ENCODE measurements at places on chromosomes 1 and 21.

- DNase-seq, result no peak
Measured at GRCh38 chr21:24205319-24205718, 1402.0 kb downstream of the MRPL39 start.

DNA sequence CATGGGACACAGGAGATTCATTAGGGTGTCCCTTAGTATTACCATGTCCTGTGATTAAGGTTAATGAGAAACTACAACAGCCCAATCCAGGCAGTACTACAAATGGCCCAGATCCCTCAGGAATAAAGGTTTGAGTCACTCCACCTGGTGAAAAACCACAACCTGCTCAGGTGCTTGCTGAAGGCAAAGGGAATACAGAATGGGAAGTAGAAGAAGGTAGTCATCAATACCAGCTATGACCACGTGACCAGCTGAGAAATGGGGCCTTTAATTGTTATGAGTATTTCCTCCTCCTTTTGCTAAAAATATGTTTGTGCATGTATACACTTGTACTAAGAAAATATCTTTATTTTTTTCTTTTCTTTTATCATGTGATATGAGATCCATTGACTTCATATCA, 91.1 kb upstream of the ADAMTS5 start:
- DNase-seq, result no peak

- DNase-seq, result no peak
Measured at GRCh38 chr21:35632711-35633110, 427.6 kb downstream of the SETD4 start.

DNA sequence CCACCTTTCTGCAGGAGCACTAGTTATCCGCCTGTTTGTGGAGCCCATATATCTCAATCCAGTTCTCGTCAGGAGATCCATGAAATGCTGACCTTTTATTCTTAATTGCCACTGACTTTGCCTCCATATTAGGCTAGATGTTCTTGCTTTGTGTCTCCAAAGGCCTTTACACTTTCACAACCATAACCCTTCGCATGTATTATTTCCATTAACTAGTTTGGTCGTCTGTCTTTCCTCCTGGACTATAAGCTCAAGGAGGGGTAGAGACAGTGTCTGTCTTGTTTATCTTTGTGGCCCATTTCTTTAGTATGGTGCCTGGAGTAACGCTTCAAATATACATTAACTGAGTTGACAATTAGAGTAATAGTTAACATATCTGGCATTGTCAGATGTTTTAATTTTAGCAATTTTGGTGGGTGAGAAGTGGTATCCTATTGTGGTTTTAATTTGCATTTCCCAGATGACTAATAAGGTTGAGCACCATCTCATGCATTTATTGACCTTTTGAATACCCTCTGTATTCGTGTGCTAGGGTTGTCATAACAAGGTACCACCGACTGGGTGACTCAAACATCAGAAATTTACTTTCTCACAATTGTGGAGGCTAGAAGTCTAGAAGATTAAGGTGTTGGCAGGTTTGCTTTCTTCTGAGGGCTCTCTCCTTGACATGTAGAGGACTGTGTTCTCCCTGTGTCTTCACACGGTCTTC, 21.7 kb upstream of the IL12RB2 start:
- peak; percentile 4 for DNase-seq

GRCh38 chr1:98351561-98351960, 310.0 kb upstream of the SNX7 start:
- no peak for DNase-seq

DNA sequence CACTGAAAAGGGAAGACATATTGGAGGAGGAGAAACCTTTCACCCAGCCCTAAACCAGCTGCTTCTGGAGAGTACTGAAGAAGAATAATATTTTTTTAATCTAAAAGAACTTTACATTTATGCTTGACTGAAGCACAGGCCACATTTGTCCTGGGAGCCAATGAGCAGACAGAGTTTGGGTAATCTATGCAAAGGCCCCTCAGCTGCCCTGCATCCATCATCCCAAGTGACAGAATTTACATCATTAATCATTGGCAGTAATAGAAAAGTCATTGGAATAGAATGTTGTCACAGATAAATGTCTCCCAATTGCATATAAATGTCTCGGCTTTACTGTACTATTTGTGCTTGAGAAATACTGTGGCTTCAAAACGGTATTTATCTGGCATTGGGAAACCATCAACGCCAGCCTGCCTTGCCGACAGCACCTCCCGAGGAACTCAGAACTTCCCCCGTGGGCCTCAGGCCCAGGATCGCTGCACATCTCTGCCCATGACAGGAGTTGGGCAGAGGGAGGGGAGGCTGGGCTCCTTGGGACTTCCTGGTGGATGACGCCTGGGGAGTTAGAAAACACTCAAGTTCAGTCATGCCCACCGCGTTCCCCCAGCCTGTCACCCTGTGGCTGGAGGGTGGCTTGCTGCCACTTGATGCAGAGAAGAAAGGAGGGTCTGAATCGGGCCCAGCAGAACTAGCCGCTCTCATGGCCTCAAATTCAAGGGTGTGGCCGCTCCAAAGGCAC, 133.1 kb downstream of the CAMTA1 start:
- DNase-seq, result no peak

- no peak for DNase-seq
Measured at GRCh38 chr1:160420881-160421842, 20.8 kb downstream of the VANGL2 start.

GRCh38 chr1:219173758-219174459, at the start of gene LYPLAL1:
Gene LYPLAL1, plus strand, starts transcription at chr1:219173878. Its CDS starts 13 bp downstream, at chr1:219173891.
- DNase-seq, result peak; percentile 84

GRCh38 chr1:30028283-30028682, 695.1 kb downstream of the MATN1 start:
- DNase-seq, result no peak

GRCh38 chr1:89673251-89673650, 40.3 kb downstream of the LRRC8C start:
- no peak for DNase-seq

DNA sequence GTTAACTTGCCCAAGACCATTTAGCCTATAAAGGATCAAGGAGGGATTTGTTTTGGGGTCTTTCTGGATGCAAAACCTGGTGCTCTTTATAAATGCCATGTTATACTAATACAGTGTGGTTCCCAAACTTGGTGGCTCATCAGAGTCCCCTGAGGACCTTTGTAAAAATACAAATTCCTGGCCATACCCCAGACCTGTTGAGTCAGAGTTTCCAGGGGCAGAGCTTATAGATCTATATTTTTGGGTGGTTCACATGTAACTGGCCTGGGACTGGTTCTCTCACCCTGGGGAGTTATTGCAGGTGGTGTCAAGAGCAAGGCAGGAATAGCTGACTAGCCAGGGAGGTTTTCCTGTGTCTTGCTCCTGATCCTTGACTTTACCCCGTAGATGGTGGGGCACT, 136.9 kb upstream of the HNRNPU start:
- no peak for DNase-seq

DNA sequence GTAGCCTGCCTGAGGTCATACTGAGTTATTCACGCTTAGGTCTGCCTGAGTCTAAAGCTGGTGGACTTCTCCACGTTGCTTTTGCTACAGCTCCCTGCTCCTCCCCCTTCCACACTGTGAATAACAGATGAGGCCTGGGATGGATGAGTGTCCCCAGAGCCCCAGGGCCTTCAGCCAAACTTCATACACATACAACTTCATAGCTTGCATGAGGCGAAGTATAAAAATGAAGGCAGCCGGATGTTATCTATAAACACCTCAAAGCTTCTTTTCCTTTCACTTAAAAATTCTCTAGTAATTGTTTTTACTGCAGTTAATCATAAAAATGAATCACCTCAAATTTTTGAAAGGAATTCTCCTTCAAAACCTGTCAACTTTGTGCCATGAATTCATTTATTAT, 70.2 kb downstream of the DAB1 start:
- peak; percentile 29 for DNase-seq

DNA sequence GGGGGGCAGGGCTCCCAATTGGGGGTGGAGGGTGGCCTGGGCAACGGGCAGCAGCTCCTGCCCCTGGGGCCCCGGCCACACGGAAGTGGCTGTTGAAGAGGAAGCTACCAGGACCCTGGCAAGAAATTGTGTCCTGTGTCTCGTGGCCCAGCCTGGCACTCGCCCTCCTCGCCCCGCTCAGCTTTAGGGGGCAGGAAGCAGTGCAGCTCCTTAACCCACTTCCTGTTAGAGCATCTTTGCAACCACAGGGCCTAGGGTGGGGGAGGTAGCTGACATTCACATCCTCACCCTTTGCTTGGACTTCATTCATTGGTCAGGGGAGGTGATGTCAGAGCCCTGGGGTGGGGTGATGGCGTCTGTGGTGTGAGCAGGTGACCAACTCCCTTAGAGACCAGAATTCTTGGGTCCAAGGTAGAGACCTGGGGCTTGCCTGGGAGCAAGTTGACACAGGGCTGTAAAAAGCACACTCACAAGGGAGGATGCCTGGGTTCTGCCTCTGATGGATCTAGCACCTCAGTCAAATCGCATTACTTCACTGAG, at the start of gene ARHGAP30:
Gene ARHGAP30, minus strand, starts transcription at position 161 of the 540 bp plus-strand sequence. CDS start 267 bp downstream, outside the sequence.
- DNase-seq, result no peak

DNA sequence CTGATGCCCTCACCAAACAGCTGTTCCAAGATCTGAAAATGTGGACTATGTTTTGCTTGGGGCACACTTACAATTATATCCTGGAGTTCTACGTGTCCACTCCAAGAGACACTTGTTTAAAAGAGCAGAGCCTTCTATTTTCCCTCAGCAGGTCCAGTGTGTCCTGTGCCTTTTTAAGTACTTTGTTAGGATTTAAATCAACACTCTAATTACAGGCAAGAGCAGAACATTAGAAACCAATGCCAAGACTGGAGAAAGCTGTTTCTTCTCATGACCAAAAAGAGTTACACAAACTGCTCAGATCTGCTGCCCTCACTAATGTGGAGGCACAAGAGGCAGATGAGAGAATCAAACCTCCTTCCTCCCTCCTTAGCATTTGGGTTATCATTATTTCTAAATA, 452.9 kb downstream of the LMO4 start:
- no peak for DNase-seq

GRCh38 chr21:17386498-17386897, 126.3 kb upstream of the CXADR start:
- no peak for DNase-seq

- DNase-seq, result no peak
Measured at GRCh38 chr1:168441745-168442144, 102.1 kb downstream of the XCL2 start.

DNA sequence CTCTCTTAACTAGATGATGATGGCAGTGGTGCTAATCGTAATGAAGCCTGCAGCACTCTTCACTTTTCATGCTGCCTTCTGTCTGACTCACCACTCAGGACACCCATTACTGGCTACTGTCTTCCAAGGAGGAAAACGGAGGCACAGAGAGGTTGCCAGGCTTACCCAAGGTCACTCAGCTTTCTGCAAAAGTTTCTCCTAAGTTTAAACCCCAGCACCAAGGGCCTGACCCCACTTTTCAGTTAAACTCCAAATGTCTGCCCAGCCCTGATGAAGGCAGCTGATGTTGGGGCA, 78.1 kb upstream of the RUNX3 start:
- no peak for DNase-seq

DNA sequence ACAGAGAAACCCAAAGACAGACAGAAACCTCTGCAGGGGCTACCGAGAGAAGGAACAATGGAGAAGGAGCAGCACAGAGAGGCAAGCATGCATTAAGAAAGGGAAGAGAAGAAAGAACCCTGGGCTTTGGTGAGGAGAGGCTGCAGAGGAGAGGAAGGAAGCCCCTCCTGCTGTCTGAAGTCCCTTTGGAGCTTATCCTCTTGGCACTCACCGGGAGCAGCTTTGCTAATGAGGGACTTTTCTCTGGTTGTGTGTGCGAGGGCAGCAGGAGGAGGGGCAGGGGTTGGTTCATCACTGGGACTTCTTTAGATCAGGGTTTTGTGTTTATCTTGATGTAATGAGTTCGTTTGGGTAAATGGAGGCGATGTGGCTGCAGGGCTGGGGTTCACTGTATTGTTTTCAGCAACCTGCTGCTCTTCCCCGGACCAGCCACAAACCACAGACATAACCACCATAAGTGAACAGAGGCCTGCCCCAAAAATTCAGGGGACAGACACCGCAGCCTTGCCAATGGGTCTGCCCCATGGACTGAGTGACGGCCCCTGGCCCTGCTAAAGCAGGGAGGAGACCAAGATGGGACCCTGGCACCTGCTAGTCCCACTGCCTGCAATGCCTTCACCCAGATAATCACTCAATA, 100.6 kb downstream of the KCND3 start:
- no peak for DNase-seq

GRCh38 chr1:203669739-203670138, 43.1 kb downstream of the ATP2B4 start:
- peak; percentile 14 for DNase-seq

GRCh38 chr1:40763742-40764532, 19.6 kb upstream of the KCNQ4 start:
- DNase-seq, result no peak

DNA sequence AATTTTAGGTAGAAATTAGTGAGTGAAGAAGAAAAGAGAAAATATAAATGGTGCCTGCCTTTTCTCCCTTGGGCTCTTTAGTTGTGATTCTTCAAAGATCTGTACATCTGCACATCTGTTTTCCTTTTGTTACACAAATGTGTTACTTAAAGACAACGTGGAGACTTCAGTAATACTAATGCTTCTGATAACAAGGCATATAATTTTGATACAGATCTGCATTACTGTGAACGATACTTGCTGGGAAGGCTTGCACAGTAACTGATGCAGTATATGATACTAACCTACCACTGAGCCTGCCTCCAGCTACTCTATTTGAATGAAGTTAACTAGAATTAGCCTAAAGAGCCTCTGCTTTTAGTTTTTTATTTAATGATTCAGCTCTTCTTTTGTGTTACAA, 244.6 kb downstream of the COL11A1 start:
- no peak for DNase-seq

DNA sequence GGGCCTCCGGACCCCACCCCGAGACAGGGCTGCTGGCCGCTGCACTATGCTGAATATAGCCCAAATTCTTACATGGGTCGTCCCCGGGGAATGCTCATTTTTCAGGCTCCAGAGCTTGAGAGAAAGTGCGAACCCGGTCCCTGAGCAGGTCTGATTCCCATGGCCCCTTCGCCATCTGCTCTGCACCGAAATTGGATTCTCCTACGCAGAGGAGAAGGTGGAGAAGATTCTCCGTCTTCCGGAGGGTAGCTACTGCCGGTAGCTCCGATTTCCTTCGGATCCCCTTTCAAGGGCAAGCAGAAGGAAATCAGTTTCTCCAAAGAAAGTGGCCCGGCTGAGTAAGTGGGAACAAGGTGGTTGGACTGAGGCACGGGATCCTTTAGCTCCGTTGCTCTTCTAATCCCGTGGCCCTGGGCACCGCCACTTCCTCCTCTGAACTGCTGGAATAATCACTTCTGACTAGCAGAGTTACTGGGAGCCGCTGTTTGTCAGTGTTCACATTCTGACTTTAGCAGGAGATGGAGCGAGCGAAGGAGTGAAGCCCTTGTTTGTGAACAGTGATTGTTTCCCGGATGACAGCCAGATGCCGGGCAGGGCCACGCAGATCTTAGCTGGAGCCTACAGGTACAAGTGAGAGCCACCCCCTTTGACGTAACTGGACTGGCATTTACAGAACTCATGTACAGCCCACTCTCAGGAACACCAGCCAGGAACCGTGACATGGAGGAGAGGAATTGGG, 1.1 kb upstream of the ZNF496 start:
- DNase-seq, result no peak
